ENCODE measurements at places on chromosomes 7 and 10.
A peak's percentile ranks its signal among the peaks of the same experiment; 100 is the strongest.

- no peak for DNase-seq
These were observed 90.6 kb upstream of the OIT3 start for GRCh38 chr10:72802763-72803505.

DNA sequence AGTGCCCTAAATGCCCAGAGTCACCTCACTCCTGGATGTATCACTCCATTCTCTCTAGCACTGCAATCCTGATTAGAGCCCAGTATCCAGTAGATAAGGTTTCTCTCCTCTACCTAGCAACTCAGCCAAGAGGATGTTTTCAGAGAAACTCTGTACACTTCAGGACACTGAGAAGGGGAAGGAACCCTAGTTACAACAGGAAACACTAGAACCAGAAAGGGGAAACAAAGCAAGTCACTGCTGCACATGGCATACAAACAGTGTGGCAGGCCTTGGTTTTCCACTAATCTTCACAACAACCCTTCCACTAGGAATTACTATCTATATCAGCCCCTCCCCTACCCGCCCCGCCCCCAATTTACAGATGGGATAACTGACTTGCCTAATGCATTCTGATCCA lies 1.6 kb downstream of the FAM204A start:
- DNase-seq: no peak

GRCh38 chr10:101095550-101096213 lies 33.9 kb downstream of the KAZALD1 start:
- DNase-seq: peak; percentile 80

- no peak for DNase-seq
These were observed 2.4 kb downstream of the FAS start for GRCh38 chr10:88992921-88993524.
